Kidney epithelial cell (primary cell): ENCODE measurements at places on chromosomes 7 and 10.

DNA sequence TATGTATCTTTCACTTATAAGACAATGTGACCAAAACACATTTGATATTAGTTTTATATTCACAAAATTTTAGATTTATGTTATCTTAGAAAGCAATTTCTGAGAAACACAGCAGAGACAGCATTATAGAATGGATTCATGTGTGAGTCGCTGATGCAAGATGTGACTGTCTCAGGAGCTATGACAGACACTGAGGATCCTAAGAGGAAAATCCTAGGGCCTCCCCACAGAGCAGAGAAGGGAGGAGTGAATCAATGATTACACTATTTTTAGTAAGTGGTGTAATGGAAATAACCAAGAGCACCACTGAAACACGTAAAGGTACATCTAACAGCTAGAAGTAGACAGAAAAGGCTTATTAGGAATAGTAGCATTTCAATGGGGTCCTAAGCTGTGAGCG is 204.0 kb upstream of the PTN start:
- no peak for DNase-seq

DNA sequence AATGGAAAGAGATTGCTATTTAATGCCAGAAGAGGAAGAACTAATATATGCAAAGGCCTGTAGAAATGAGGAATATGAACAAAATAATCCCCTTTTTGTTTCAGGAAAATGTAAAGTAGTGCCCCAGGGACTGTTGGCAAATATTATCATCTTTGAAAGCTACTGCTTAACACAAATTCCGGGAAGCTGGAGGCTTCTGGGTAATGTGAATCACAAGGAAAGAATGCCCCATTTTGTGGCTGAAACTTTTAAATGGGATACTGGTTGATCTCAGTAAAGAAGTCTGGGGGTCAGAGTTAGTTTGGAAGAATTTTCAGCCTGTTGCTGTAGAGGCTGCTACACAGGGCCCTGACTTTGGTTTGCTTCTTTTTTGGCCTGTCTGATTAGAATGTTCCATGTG is 141.0 kb downstream of the PTEN start:
- DNase-seq, result no peak

DNA sequence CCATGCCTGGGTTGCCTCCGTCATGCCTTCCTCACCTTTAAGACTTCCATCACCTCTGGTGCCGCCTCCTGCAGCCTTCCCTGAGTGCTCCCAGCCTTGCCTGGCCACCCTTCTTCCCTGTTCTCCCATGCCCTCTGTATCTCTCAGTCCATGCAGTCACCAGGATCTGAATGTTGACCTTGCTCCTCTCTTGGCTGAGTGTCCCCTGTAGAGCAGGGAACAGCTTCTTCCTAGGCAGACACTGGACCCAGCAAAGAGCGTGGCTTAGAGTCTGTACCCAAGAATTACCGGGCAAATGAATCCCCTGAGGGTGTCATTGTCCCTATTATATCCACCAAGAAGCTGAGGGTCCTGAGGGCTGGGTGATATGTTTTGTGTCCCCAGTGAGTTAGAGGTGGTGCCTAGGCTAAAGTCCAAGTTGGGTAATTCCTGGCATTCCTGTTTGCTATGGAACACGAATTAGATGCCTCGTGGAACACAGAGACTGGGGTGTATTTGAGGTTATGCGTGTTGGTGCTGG is 505.6 kb downstream of the RPS24 start:
- DNase-seq, result no peak

- no peak for DNase-seq
Measured at GRCh38 chr7:44572771-44573170, 937 bp downstream of the DDX56 start.

GRCh38 chr7:31310321-31310935 is 30.1 kb downstream of the NEUROD6 start:
- DNase-seq, result no peak

- DNase-seq, result no peak
Measured at GRCh38 chr7:70383066-70383782, 748.7 kb upstream of the GALNT17 start.
